ENCODE measurements at places on chromosomes 11 and 22. TPM values are rescaled to one million over a fixed set of nuclear protein-coding genes. Genes with fewer than 3 reads are reported as not detected.

- DNase-seq, result no peak
These were observed 46.9 kb downstream of the WNT11 start for GRCh38 chr11:76159303-76159937.

DNA sequence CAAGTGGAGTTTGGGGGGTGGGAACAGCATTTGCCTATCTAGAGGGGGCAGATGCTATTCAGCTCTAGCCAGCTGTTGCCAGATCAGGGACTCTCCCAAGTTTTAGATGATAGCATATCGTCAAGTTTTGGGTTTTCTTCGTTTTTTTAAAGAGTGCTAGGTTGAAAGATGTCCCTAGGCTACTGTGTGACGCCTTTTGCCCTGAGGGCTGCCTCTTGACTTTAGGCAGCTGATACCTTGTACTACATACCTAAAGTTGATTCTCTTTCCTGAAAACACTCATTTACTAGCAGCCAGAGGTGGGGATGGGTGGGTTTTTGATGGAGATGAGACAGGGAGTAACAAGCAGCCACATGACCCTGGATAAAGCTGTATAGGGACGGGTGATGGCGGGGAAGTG is 87.1 kb downstream of the ABTB2 start:
- DNase-seq, result no peak

OR51B2 gene
- 0.78 TPM for total RNA-seq

DNA sequence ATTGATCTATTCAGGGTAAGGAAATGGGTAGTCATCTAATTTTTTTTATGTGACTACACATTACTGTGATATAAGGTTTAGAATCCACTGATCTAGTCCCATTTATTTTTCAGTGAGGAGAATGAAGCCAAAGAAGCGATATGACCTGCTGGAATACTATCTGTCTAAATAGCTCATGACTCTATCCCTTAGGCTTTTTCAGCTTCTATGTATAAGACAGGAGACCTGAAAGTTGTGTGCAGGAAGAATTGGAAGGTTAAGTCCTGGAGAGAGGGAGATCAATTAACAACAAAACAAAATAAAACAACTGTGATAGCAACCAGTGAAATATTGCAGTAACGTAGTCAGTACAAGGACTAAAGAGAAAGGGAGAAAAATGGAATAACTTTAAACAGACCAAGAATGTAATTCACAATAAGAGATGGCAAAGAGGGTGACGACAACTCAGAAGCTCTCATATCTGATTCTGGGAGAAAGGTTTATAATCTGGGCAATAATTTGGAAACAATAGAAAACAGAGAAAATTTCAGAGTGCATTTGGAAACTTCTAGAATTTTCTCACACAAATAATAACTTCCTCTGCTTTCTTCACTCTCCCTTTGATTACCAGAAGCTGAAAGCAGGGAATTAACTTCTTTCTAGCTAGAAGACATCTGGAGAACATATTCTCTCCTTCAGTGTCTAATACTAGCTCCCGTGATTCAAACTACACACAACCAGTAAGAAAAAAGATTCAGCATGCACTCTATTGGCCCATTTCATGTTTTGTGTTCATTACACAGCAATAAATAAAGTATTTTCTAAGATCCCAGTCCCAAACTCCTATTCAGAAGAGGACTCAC is 19.2 kb upstream of the CASP12 start:
- DNase-seq, result no peak

MS4A15 gene
- total RNA-seq, result not detected

OR52N2 gene
- not detected for total RNA-seq

PNPLA5 gene
- total RNA-seq, result not detected

- no peak for DNase-seq
These were observed 23.4 kb downstream of the SNX19 start for GRCh38 chr11:130892861-130893260.

Data from occipital lobe (tissue), 3 donors.